ENCODE measurements at places on chromosomes 5 and 9.

GRCh38 chr9:27437652-27438373 lies 86.3 kb upstream of the IFNK start:
- no peak for DNase-seq

GRCh38 chr5:176334031-176334770 lies 27.4 kb downstream of the KIAA1191 start:
- no peak for DNase-seq

DNA sequence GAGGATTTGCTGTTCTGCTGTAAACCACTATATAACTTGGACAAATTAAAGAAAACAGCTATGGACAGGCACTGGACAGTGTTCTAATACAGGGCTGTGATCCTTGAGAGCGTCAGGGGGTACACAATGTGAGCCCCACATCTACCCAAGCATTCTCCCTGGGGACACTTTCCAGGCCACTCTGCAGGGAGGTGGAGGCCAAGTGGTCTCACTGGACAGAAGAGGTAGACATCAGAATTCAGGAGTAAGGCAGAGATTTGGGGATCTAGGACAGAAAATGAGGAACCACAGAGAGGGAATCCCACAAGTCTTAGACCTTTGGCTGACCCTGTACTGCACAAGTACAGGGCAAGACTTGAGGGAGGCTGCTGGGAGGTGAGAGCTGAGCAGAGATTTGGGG lies 3.8 kb upstream of the IGFBPL1 start:
- no peak for DNase-seq

GRCh38 chr5:174542037-174542436 lies 182.3 kb upstream of the MSX2 start:
- no peak for DNase-seq

DNA sequence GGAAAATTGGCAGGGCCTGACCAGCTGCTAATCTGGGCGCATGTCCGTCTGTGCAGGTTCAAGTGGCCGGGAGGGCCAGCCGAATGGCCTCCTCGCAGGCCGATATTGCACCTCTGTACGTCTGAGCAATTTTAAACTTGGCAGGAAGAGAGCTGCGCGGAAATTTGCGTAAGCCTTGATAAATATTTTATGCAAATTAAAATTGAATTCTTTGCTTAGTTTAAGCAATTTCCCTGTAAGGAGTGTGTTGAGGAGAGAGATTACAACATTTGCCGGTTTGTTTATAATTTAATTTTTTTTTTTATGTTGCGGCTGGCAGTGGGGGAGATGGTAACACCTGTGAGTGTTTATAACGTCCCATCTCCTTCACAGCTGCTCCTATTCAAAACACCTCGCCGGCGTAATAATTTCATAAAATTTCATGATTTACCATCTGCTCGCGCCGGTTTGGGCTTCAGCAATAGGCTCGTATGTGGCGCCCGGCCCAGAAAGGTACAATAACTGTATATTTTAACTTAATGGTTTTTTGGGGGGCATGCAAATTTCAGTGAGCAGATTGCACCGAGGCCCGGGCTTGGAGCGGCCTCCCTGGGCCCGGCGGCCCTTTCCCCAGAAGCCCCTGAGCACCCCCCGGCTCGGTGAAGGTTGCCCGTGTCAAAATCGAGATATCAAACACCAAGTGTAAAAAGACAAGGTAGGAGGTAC lies 269.4 kb upstream of the MVB12B start:
- DNase-seq, result no peak

- DNase-seq, result no peak
Measured at GRCh38 chr9:134814598-134815215, 65.9 kb upstream of the FCN2 start.
